ENCODE measurements at places on chromosomes 11 and 22. TPM values are rescaled to one million over a fixed set of nuclear protein-coding genes. Genes with fewer than 3 reads are reported as not detected.

DNA sequence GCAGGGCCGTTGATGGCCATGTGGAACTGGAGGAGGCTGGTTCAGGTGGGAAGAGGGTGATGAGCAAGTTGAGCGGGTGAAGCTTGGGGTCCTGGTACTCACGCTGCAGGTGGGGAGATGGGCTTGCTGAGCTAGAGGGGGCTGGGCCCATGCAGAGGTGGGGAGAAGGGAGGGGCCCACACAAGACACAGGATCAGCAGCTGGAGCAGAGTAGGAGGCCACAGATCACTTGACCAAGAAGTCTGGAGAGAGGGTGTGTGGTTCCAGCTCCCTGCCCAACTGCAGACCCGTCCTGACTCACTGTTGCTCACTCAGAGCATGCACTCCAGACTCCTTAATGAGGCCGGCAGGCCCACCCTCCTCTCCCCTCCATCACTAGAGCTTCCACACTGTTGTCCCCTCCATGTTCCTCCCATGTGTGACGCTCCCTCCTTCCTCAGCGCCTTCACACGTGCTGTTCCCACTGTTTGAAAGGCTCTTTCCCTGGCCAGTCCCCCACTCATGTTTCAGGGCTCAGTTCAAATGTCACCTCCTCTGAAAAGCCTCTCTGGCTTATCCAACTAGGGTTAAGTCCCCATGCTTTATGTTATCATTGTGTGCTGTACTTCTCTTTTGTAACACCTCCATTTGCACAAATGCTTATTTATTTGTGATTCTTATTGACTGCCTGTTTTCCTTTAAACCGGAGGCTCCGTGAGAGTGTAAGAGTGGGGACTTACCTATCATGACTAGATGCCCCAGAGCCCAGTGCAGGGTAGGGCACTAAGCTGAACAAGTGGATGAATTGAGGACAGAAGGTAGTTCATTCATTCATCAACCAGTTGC lies 2.3 kb downstream of the CCDC86 start:
- no peaks in the 10 kb centered on the region for H3K27me3 ChIP-seq
- H3K4me3 ChIP-seq = peak overlapping the region; percentile 96
- H3K4me1 ChIP-seq = peaks cover 18% of the 10 kb centered on the region
- H3K27ac ChIP-seq = no peak overlapping the region

The APOL4 gene
- total RNA-seq = 2.0 TPM

DNA sequence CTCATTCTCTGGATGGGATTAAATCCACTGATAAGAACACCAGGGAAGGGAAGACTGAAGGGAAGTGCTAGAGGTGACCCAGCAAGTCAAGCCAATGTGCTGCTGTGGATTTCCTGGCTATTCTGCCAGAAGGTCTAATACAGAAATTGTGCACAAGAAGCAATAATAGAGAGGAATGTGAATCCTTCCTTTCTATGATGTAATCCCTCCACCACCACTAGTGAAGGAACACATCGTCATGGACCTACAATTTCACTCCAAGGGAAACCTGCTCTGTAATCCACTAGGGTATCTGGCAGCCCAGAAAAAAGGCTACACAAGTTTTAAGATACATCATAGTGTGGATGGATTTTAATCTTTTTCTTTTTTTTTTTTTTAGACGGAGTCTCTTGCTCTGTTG lies 17.4 kb downstream of the LARGE2 start:
- no peaks in the 10 kb centered on the region for H3K27me3 ChIP-seq
- H3K27ac ChIP-seq = no peak overlapping the region
- DNase-seq = no peak
- H3K4me3 ChIP-seq = no peak overlapping the region
- H3K4me1 ChIP-seq = no peaks in the 10 kb centered on the region

DNA sequence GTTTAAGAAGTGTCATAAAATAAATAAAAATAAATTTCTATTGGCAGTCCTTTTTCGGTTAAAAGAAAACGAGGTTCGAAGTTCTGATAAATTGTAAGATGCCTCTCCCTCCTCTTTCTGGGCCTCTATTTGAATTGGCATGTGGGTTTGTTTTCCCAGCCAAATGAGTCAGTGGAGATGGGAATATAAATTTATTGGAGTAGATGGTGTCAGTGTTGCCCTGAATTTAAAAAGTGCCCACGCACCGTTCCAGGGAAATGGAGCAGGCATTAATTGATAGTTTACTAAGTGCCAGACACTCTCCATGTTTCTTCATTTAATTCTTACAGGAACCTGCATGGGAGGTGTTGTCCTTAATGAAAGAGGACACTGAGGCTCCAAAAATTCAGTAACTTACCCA lies 119.2 kb downstream of the FEZ1 start:
- DNase-seq = peak; percentile 53
- H3K4me3 ChIP-seq = no peak overlapping the region
- no peak overlapping the region for H3K27ac ChIP-seq
- H3K27me3 ChIP-seq = peaks cover 8% of the 10 kb centered on the region
- no peaks in the 10 kb centered on the region for H3K36me3 ChIP-seq
- H3K4me1 ChIP-seq = peaks cover 9% of the 10 kb centered on the region

GRCh38 chr11:85946221-85946620 lies 91.0 kb downstream of the CCDC83 start:
- H3K36me3 ChIP-seq = no peaks in the 10 kb centered on the region
- H3K4me1 ChIP-seq = peaks cover 11% of the 10 kb centered on the region
- no peak overlapping the region for H3K4me3 ChIP-seq
- H3K27me3 ChIP-seq = no peaks in the 10 kb centered on the region
- H3K27ac ChIP-seq = no peak overlapping the region

- peaks cover 4% of the 10 kb centered on the region for H3K27me3 ChIP-seq
- no peak for DNase-seq
- H3K4me1 ChIP-seq = no peaks in the 10 kb centered on the region
These were observed 26.6 kb downstream of the ELFN2 start for GRCh38 chr22:37400719-37401118.

DNA sequence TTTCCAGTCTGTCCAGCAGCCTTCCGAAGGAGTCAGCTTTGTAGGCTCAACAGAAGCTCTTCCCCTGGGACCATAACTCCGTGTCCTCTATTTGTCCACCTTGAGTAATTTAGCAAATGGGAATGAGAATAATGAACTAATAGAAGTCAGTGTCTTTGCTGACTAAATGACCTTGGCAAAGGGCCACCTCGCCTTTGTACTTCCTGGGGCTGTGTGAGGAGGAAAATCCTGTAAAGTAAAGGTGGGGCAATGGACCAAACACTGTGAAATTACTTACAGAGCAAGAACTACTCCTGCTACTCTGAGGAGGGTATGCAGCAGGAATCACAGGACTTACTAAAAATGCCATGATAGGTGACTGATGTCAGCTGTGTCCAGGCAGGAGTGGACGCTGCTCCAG lies 36.2 kb upstream of the CSNK2A3 start:
- no peaks in the 10 kb centered on the region for H3K36me3 ChIP-seq
- H3K27ac ChIP-seq = no peak overlapping the region
- DNase-seq = no peak

The CELSR1 gene
- 2.1 TPM for total RNA-seq

DNA sequence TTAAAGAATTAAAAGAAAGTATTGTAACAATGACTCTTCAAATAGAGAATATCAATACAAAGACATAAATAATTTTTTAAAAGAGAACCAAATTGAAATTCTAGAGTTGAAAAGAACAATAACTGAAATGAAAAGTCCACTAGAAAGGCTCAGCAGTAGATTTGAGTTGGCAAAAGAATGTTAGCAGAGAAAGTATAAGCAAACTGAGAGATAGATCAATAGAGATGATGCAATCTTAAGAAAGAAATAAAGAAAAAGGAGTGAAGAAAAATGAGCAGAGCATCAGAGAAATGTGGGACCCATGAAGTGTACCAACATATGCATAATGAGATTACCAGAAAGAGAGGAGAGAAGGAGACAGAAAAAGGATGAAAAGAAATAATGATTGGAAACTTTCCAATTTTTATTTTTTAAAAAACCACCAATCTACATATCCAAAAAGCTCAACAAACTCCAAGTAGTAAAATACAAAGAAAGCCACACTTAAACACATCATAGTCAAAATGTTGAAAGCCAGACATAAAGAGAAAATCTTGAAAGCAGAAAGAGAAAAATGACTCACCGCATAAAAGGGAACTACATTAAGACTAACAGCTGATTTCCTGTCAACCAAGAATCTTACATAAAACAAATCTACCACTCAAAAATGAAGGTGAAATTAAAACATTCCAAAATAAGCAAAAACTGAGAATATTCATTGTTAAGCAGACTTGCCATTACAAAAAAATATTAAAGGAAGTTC lies 20.9 kb downstream of the NCF4 start:
- no peak overlapping the region for H3K27ac ChIP-seq
- peaks cover 3% of the 10 kb centered on the region for H3K27me3 ChIP-seq
- H3K36me3 ChIP-seq = no peaks in the 10 kb centered on the region
- DNase-seq = peak; percentile 8
- H3K4me1 ChIP-seq = no peaks in the 10 kb centered on the region

- no peak overlapping the region for H3K4me3 ChIP-seq
- no peaks in the 10 kb centered on the region for H3K36me3 ChIP-seq
- no peak overlapping the region for H3K27ac ChIP-seq
- H3K4me1 ChIP-seq = peaks cover 6% of the 10 kb centered on the region
- no peaks in the 10 kb centered on the region for H3K27me3 ChIP-seq
- peak; percentile 84 for DNase-seq
These were observed 44.4 kb downstream of the FAT3 start for GRCh38 chr11:92269021-92269420.

GRCh38 chr11:76314741-76315090 lies 66.2 kb downstream of the THAP12 start:
- H3K36me3 ChIP-seq = no peaks in the 10 kb centered on the region
- peaks cover under 1% of the 10 kb centered on the region for H3K27me3 ChIP-seq
- H3K4me1 ChIP-seq = no peaks in the 10 kb centered on the region
- DNase-seq = peak; percentile 8
- no peak overlapping the region for H3K27ac ChIP-seq

- H3K27ac ChIP-seq = no peak overlapping the region
- no peaks in the 10 kb centered on the region for H3K4me1 ChIP-seq
- H3K36me3 ChIP-seq = no peaks in the 10 kb centered on the region
- no peak overlapping the region for H3K4me3 ChIP-seq
These were observed 23.1 kb upstream of the IRAG1 start for GRCh38 chr11:10716543-10717259.

The FOLH1 gene
- total RNA-seq = 1.2 TPM

DNA sequence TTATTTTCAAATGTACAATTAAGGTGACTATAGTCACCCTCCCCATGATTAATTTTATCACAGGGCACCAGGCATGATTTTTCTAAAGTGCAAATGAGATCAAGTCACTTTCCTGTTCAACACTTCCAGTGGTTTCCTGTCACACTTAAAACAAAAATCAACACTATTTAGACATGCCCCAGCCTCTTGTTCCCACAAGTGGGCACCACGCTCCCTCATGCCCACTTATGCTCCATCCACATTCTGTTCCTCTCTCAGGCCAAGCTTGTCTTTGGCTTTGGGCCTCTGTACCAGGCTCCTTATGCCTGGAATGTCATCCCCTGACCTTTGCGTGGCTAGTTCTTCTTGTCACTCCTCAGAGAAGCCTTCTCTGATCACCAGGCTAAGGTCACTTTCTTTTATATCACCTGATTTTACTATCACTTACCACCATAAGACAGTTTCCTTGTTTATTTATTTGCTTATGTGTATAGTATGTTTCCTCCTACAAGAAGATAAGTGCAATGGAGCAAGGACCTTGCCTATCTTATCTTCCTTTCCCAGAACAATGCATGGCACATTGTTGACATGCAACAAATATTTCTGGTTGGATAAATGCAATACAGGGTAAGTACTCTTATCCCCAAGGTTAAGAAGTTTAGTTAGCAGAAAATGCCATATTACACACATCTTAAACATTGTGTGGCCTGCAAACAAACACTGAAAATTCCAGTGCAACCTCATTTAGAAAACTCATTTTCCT lies 50.9 kb upstream of the PANX1 start:
- no peak overlapping the region for H3K4me3 ChIP-seq
- no peaks in the 10 kb centered on the region for H3K4me1 ChIP-seq
- H3K27ac ChIP-seq = no peak overlapping the region
- no peak for DNase-seq
- no peaks in the 10 kb centered on the region for H3K36me3 ChIP-seq

The OR8G5 gene
- not detected for total RNA-seq

GRCh38 chr11:80196041-80196440 lies 755.2 kb upstream of the TENM4 start:
- no peaks in the 10 kb centered on the region for H3K27me3 ChIP-seq
- H3K4me1 ChIP-seq = no peaks in the 10 kb centered on the region
- no peak for DNase-seq
- H3K27ac ChIP-seq = no peak overlapping the region
- no peaks in the 10 kb centered on the region for H3K36me3 ChIP-seq

GRCh38 chr22:18035751-18036150 lies 11.4 kb upstream of the MICAL3 start:
- no peaks in the 10 kb centered on the region for H3K36me3 ChIP-seq
- no peaks in the 10 kb centered on the region for H3K27me3 ChIP-seq
- H3K4me1 ChIP-seq = peaks cover 19% of the 10 kb centered on the region
- H3K4me3 ChIP-seq = no peak overlapping the region
- peak; percentile 36 for DNase-seq

DNA sequence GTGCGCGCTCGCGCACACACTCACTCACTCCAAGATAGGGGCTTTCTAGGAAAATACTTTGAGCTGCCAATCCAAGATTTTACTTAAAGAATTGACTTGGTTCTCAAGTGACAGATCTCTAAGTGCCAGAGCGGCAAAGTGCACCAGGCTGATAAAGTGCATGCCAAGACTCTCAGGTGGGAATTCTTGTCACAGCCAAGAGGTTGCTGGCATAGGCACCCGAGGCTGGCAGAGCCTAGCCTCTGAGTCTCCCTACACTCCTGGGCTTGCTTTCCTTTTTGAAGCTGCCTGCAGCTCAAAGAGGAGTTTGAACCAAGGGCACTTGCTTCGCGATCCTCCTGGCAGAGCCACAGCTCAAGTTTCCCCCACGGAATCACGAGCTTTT lies 2.5 kb upstream of the ADM start:
- peaks cover 9% of the 10 kb centered on the region for H3K4me1 ChIP-seq
- peaks cover 18% of the 10 kb centered on the region for H3K36me3 ChIP-seq
- DNase-seq = peak; percentile 41
- H3K27ac ChIP-seq = peak overlapping the region; percentile 91
- peak overlapping the region; percentile 65 for H3K4me3 ChIP-seq

GRCh38 chr11:45182902-45183301 lies 36.5 kb downstream of the PRDM11 start:
- DNase-seq = peak; percentile 39
- no peak overlapping the region for H3K27ac ChIP-seq
- H3K36me3 ChIP-seq = no peaks in the 10 kb centered on the region
- H3K4me3 ChIP-seq = no peak overlapping the region
- H3K4me1 ChIP-seq = peaks cover 4% of the 10 kb centered on the region
- H3K27me3 ChIP-seq = peaks cover 2% of the 10 kb centered on the region

The KLHL35 gene
- total RNA-seq = 1.3 TPM

The GGT1 gene
- total RNA-seq = 2.0 TPM

- DNase-seq = no peak
- no peak overlapping the region for H3K27ac ChIP-seq
- H3K27me3 ChIP-seq = no peaks in the 10 kb centered on the region
These were observed 60.9 kb downstream of the SCGB1A1 start for GRCh38 chr11:62479631-62480201.

The ALDH3B1 gene
- total RNA-seq = 24.9 TPM

Data from fibroblast of lung (primary cell).